ENCODE measurements at places on chromosomes 13 and 19.

DNA sequence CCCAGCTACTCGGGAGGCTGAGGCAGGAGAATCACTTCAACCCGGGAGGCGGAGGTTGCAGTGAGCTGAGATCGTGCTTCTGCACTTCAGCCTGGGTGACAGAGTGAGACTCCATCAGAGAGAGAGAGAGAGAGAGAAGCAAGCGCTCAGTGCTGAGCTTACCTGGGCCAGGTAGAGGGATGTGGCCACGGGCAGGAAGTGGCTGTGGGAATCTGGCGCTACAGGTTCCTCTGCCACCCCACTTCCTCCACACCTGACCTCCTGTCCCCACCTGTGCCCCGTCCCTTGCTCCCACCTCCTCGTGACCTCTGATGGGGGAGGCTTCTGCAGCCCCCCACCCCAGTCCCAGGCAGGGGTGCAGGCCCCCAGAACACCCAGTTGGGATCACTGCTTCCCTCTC is 1.0 kb upstream of the NCCRP1 start:
- no peak for ATAC-seq

DNA sequence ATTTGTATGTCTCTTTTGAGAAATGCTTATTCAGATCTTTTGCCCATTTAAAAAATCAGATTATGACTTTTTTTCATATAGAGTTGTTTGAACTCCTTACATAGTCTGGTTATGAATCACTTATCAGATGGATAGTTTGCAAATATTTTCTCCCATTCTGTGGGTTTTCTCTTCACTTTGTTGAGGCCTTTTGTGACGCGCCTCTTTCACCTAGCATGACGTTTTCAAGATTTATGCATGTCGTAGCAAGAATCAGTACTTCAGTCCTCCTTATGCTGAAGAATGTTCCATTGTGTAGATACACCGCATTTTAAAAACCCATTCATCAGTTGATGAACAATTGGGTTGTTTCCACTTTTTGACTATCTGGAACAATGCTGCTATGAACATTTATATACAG is 13.4 kb downstream of the PABPC3 start:
- no peak for ATAC-seq

DNA sequence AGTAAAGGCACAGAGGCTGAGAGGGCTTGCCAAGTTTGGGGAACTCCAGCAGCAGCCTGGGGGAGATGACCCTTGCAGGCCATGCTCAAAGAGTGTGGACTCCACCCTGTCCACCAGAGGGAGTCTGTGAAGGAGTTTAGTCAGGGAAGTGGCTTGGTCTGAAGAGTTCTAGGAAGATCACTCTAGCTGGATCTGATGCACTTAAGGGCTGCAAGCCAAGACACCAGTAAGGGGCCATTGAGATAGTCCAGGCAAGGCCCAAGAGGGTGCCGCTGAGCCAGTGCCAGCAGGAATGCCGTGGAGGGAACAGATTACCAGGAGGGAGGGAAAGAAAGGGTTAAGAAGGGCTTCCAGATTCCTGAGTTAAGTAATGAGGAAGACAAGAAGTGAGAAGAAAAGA is 68.7 kb downstream of the ZAR1L start:
- ATAC-seq: peak; percentile 33

DNA sequence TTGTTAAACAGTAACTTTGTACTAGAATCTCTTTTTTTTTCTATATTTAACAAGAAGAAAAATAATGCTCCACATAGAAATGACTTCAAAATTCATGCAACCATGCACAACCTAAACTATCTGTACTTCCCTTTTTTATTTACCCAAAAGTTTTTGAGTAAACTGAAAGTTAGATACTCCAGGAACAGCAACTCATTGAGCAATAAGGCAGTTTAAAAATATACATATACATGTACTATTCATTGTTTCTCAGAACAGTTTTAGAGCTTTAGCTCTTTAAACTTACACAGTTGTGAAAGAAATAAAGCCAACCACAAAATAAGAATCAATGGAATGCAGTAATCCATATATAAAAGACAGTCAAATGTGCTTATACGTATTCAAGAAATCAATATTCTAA is 39.2 kb downstream of the MTMR6 start:
- no peak for ATAC-seq

- ATAC-seq: no peak
Observed at GRCh38 chr13:85724546-85725432, 74.4 kb downstream of the SLITRK6 start.

DNA sequence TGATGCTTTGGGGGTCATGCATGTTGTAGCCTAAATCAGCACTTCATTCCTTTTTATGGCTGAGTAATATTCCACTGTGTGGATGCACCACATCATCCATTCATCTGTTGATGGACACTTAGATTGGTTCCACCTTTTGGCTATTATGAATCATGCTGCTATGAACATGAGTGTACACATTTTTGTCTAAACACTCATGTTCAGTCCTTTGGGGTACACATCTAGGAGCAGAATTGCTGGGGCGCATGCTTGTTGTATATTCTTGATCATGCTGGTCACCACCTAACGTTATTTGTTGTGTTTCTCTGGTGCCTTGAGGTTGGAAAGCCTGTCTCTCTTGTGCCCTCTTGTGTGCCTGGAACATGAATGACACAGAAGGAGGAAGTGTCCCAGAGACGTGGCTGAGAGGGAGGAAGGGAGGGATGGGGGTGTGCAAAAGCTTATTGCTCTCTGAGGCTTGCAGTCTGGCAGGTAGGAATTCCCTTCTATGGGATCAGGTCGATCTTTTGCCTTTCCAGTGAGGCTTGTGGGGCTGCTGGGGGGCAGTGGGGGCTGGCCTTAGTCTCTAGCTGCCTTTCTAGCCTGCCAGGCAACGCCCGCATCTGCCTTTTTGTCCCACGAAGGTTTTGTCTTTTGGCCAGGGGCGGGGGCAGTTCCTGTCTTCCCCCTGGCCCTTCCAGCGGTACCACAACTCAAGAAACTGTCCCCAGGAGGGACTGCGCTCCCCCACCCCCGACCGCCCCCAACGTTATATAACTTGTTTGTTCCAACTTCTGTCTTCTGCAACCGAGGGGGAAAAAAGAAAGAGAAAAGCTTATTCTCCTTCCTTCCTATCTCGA is 7.6 kb downstream of the KLHL26 start:
- no peak for ATAC-seq

All from motor neuron (in vitro differentiated cells).